CD4-positive, alpha-beta memory T cell (primary cell): ENCODE measurements at places on chromosomes 3 and 15.

DNA sequence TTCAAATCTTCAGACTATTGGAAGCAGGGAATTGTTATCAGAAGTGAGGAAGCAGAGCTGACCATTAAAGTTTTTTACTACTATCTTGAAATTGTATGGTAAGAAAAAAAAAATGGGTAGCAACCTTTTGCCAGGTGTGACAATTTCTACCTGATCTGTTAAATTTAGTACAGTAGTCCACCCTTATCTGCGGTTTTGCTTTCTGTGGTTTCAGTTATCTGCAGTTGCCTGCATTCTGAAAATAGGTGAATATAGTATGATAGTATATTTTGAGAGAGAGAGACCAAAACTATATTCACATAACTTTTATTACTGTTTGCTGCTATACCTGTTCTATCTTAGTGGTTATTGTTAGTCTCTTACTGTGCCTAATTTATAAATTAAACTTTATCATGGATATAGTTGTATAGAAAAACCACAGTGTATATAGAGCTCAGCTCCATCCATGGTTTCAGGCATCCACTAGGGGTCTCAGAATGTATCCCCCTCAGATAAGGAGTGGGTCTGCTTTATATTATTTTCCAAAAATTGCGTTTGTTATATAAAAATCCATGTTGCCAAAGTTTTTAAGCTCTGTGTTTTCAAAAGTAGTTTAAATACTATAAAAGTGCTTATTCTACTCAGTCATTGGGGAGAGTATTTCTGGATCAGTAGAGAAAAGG is 69.9 kb downstream of the PTPRG start:
- DNase-seq = no peak

GRCh38 chr3:149417174-149417573 is 39.7 kb upstream of the TM4SF1 start:
- DNase-seq = no peak

GRCh38 chr15:43776718-43777266 is at the start of gene ELL3:
Gene ELL3, minus strand, starts transcription at chr15:43776966. Its CDS starts 65 bp downstream, at chr15:43776901.
- DNase-seq = no peak

- no peak for DNase-seq
These were observed 65.5 kb upstream of the ADAMTSL3 start for GRCh38 chr15:83588441-83588840.

DNA sequence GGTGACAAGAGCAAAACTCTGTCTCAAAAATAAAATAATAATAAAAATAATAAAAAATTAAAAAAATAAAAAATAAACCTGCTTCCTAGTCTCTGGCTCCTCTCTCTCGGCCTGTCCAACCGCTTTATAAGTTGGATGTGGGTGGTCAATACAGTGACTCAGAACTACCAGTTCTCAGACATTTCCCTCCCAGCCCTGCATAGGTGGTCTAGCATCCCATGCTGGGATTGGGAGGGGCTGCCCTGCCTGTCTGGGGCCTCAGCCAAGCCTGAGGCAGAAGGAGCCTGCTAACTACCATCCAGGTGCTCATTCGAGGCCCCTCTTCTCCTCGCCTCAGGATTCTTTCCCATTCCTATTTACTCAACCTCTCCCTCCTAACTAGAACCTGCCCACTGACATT is 33.3 kb upstream of the BLM start:
- DNase-seq = no peak
